ENCODE measurements at places on chromosomes 2 and 18. TPM values are rescaled to one million over a fixed set of nuclear protein-coding genes. Genes with fewer than 3 reads are reported as not detected.

The ZNF519 gene
- total RNA-seq: 5.0 TPM

The TCF4 gene
- 2.8 TPM for total RNA-seq

The SLC14A1 gene
- total RNA-seq: 0.17 TPM

The LYPD6B gene
- total RNA-seq: 0.15 TPM

The DAPL1 gene
- total RNA-seq: not detected

The GPAT2 gene
- 2.0 TPM for total RNA-seq

The MOB4 gene
- 42.6 TPM for total RNA-seq

The ABCG8 gene
- total RNA-seq: not detected

The ANKRD62 gene
- total RNA-seq: not detected

The CYRIA gene
- 9.2 TPM for total RNA-seq

The DNAJC27 gene
- 3.1 TPM for total RNA-seq

The CHMP3 gene
- 105 TPM for total RNA-seq

The KIF5C gene
- 2.1 TPM for total RNA-seq

The RASGRP3 gene
- total RNA-seq: 2.4 TPM

The CIB4 gene
- total RNA-seq: not detected

The HAT1 gene
- total RNA-seq: 39.8 TPM

The HMSD gene
- 0.17 TPM for total RNA-seq

The UGT1A3 gene
- total RNA-seq: 4.1 TPM

The ST6GAL2 gene
- total RNA-seq: 1.4 TPM

The NCKAP1 gene
- total RNA-seq: 212 TPM

The TRIM54 gene
- total RNA-seq: 0.17 TPM

The ACKR3 gene
- total RNA-seq: 0.35 TPM

The GPATCH11 gene
- 5.6 TPM for total RNA-seq

The EFHD1 gene
- 26.9 TPM for total RNA-seq

DNA sequence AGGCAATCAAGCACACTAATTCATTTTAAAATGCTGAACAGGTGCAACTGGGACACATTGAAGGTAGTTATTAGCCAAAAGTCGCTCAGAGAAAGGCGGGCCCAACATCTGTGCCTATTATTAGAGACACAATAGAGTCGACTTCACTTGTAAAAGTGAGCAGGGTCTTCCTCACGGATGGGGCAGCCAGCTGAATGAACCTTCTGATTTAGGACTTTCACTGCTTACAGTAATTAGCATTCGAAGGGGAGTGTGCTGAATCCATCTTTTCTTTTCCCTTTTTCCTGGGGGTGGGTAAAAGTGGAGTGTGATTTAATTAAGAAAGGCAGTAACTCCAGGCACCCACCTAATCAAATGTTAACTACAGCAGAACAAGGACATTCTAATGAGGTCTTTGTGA is 677.7 kb downstream of the DCDC2C start:
- no peak for DNase-seq

DNA sequence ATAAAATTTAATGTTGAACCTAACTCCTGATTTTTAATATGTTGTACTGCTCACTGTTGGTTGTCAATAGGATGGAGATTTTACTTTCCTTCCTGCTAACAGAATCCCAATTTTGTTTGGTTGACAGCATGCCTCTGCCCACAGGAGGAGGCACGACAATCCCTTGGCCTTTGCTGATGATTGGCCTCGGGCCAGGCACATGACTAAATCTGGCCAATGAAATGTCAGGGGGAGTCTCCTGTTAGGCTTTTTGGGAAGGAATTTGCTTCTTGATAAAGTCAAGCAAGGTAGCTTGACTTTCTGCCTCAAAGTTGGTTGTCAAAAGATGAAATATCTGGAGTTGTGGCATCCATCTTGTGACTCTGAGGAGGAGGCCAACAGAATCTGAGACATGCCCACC is 6.8 kb upstream of the TGFA start:
- no peak for DNase-seq

DNA sequence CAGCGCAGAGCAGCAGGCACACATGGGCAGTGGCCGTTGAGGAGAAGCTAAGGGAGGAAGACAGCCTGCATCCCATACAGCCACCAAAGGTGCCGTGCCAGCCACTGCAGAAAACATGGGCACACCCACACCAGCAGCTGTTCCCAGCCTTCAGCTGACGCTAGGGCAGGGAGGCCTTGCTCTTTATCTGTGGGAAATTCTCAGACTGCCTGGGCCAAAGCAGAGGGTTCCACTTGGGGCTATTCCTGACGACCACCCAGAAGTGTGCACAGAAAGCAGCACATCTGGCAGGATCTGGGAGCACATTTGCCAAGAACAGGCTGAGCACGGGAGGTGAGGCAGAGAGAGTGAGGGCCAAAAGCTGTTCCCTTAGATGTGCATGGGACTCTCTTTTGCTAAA is 101.3 kb upstream of the SOX11 start:
- no peak for DNase-seq

GRCh38 chr2:206392118-206392517 is 51.2 kb upstream of the ADAM23 start:
- DNase-seq: peak; percentile 10

- DNase-seq: no peak
These were observed 639.7 kb downstream of the NRXN1 start for GRCh38 chr2:50392185-50392584.

- no peak for DNase-seq
These were observed 60.1 kb downstream of the ABCG8 start for GRCh38 chr2:43898838-43899346.

GRCh38 chr2:68901561-68901960 is 30.4 kb upstream of the BMP10 start:
- DNase-seq: no peak

GRCh38 chr2:18829251-18829902 is 240.0 kb upstream of the NT5C1B start:
- DNase-seq: peak; percentile 78

- DNase-seq: no peak
These were observed 150.7 kb upstream of the SLC14A2 start for GRCh38 chr18:45464619-45465018.

DNA sequence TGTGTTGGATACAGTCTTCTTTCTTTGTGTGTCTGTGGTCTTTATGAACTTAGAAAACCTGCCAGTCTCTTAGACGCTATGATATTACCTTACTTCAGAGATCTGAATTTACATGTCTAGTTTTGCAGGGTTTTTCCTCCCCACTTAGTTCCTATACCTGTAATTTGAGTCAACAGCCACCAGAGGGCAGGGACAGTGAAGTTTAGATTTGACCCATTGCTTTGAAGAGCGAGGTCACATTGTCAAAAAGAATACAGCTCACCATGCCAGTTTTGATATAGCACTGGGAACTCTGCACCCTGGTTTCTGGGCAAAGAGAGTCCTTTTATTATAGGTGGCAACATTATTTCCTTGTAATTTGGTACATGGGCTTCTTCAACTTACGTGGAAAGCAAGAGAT is 102.3 kb downstream of the MAPK4 start:
- DNase-seq: peak; percentile 1

GRCh38 chr2:111173338-111173737 is 52.6 kb downstream of the BCL2L11 start:
- no peak for DNase-seq

GRCh38 chr18:63676526-63677323 is 15.0 kb upstream of the SERPINB3 start:
- DNase-seq: peak; percentile 36

- peak; percentile 1 for DNase-seq
These were observed 84.4 kb upstream of the DYNAP start for GRCh38 chr18:54506516-54507261.

GRCh38 chr2:126642031-126642430 is 13.9 kb upstream of the GYPC start:
- no peak for DNase-seq

DNA sequence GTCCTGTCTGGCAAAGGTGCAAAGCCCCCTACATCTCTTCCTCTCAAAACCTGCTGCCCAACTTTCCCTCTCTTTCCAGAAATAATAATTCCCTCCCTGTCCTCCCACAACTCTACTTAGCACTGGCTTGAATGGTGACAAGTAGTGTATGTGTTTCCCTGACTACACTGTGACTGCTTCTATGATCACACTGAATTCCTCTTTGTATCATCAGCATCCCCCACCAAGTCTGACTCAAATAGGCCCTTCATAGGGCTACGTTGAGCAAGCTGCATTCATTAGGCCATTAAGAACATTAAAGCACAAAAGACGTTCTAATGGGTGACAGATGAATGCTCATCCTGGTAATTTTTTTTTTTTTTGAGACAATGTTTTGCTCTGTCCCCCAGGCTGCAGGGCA is 13.7 kb upstream of the ST3GAL5 start:
- DNase-seq: peak; percentile 34

- no peak for DNase-seq
These were observed 49.2 kb downstream of the TRPM8 start for GRCh38 chr2:233966388-233966787.

GRCh38 chr2:67974559-67975430 is 88.0 kb downstream of the C1D start:
- peak; percentile 38 for DNase-seq

- no peak for DNase-seq
These were observed 99.8 kb downstream of the METTL4 start for GRCh38 chr18:2471523-2471922.

- peak; percentile 19 for DNase-seq
These were observed 10.5 kb upstream of the NOL10 start for GRCh38 chr2:10700078-10700803.

DNA sequence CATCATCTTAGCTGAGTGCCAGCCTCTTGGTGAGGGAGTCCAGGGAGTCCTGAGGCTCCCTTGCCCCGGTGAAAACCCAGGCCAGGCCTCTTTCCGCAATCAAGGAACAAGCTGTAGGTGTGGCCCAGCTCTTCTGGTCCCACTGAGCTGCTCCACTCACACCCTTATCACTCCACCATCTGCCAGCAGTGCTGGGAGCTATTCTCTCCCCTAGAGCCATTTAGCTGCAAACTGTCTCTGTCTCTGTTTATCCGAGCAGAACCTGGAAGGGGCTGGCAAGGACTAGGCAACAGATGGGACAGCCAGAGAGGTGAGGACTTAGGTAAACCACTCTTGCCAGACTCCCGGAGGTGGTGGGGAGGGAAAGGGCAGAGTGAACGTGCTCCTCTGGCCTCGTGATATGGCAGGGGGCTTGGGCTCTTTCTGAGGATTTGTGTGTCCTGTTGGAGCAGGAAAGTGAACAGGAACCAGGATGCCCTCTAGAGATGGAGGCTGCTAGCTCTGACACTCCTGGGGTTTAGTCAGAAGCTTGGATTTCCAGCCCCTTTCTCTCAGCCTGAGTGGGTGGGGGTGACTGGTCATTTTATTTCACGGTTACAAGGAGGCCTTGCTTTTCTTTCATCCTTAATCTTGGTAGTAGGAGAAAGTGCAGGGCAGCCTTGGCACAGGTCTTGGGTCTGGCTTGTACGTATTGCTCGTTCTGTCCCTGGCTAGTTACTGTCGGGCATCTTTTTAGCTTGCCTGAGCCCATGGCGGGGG is 19.6 kb downstream of the B3GNT2 start:
- peak; percentile 52 for DNase-seq

GRCh38 chr2:71778936-71779773 is 325.8 kb downstream of the DYSF start:
- DNase-seq: no peak
